ENCODE measurements at places on chromosomes 2 and 18.
A peak's percentile ranks its signal among the peaks of the same experiment; 100 is the strongest.

- DNase-seq = no peak
Measured at GRCh38 chr2:174877751-174878150, 113.5 kb upstream of the CHRNA1 start.

DNA sequence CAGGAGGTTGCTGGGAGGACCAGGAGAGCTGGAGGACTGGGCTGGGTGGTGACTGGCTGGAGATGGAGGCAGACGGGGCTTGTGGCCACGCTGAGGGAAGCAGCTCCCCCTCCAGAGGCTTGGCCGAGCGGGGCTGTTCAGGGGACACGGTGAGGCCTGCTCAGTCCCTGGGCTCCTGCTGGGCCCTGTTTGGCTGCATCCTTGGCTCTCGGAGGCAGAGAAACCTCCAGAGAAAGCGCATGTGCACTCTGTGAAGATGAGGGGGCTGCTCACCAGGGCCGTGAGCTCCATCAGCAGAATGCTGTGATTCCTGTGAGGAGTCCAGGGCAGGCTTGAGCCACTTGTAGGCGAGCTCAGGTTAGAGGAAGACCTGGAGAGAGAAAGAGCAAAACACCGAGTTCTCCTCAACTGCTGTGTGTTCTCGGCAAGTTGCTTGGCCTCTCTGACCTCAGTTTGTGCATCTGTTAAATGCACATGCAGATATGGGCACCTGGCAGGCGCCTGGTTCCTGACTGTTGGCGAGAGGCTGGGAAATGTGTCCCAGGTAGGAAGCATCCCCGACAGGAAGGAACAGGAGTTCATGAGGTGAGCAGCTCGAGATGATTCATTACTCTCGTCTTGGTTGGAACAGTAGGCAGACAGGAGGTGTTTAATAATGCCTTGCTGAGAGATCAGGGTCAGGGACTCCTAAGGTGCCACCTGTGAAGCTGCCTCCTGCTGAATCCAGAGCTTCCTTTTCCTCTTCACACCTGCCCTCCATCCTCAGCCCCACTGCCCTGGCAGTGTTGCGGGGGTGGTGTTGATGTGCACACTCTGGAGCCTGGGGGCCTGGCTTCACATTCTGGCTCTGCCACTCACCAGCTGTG lies 941 bp downstream of the ZAP70 start:
- DNase-seq = peak; percentile 73

DNA sequence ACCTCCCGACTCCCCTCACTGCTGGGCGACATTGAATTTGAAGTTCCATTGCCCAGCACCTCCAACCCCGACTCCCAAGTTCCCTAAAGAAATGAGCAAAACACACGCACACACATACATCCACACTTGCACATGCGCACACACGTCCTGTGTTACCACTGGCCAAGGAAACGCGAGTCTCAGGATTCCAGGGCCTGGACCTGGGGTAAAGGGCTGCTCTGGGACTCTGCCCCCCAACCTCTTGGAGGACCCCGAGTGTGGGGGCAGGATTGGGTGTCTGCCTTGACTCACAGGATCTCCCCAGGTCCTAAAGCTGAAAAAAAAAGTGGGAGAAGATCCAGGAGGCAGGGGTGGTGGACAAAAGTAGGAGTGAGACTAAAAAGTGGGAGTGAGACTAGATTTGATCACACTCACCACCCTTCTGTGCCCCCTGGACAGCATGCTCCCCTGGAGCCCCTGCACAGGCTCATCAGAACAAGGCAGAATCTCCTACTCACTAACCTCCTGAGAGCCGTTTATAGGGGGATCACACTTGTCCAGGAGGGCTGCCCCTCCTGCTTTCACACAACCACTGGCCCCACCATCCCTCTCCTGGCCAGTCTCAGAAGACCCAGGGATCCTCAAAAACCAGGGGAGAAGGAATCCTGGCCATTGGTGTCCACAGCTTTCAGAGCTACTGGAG lies 202.2 kb downstream of the TNS1 start:
- DNase-seq = no peak

DNA sequence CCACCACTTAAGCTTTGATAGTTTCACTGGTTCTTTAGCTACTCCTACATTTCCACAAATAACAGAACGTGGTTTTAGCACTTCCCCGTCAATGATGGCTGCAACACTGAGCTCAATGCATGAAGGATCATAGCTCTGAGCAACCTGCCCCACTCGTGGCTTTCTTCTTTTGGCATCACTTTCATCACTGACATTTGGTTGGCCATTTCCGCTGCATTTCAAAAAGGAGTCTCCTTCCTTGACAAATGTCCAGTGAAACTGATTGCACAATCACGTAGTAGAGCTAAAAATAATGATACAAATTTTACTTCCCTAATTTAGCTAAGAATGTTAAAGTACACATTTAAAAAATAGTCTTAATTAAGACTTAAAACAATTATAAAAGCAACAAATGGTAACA lies 205.2 kb upstream of the HDAC4 start:
- no peak for DNase-seq

- DNase-seq = no peak
Measured at GRCh38 chr2:72572501-72572900, 253.3 kb downstream of the EXOC6B start.

DNA sequence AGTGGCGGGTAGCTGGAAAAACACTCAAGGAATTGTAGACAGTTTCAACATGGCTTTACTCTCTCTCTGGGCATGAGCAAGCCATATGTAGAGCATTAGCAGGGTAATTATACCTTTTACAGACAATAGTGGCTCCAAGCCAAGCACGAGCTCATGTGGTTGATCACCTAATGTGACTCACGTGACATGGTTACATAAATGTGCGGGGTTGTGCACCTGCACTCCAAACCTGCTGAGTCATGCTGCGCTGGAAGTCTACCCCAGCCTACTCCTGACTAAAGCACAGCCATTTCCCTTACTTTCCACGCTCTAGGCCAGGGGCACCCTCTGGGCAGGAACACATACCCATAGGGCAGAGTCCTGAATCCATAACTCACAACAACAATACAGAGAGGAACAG lies 232.8 kb downstream of the MBD5 start:
- DNase-seq = no peak

DNA sequence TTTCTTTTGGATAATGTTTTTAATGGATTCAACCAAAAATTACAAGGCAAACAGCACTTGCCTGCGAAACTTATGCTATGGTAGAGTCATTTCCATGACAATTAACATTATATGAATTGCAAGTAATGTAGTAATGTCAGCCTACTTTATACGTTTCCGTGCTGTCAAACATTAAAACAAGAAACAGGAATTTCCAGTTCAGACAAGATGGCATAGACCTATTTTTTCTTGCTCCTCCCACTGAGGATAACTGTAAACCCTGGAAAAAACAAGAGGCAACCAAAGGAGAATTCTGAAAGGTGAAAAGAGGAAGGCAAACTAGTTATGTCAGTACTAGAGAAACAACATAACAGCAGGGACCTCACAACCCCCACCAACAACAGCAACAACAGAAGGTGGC lies 170.7 kb downstream of the DIS3L2 start:
- no peak for DNase-seq

DNA sequence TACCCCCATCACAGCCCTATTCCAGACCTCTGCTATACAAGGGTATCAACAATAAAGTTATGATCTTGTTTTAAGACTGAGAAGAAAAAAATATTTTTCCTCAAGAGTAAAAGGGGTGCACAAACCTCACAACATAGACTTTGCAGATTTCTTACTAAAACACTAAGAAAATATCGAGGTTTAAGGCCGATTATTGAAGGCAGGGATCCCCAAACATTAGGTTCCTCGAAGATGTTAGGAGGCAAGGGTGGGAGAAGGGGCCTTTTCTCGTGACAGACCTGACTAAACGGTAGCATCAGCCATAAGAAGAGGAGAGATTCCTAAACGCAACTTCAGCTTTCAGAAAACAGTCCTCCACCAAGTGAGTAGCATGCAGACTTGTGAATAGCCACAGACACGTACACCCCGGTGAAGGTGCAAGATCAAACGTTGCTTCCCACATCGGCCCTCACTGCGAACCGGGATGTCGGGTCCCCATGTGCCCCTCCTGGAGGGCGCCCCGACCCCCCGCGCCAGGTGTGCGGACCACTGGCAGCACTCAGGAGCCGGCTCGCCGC lies 678 bp downstream of the PIAS2 start:
- peak; percentile 82 for DNase-seq

DNA sequence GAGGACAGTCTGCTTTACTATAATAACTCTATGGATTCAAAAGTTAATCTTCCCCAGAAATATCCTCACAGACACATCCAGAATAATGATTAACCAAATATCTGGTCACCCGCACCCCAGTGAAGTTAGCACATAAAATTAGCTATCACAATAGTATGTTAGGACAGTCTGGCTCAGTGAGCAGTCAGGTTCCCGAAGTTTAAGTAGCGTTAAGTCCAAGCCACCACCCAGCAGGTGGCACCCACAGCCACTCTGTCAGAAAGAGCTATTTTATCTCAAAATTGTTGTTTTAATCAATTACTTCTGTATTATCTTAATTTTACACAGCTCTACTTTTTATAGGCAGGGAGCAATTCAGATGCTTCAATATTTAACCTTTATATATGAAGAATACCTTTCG lies 537.5 kb downstream of the MBD2 start:
- no peak for DNase-seq

GRCh38 chr2:128280158-128280871 lies 38.4 kb downstream of the HS6ST1 start:
- no peak for DNase-seq

DNA sequence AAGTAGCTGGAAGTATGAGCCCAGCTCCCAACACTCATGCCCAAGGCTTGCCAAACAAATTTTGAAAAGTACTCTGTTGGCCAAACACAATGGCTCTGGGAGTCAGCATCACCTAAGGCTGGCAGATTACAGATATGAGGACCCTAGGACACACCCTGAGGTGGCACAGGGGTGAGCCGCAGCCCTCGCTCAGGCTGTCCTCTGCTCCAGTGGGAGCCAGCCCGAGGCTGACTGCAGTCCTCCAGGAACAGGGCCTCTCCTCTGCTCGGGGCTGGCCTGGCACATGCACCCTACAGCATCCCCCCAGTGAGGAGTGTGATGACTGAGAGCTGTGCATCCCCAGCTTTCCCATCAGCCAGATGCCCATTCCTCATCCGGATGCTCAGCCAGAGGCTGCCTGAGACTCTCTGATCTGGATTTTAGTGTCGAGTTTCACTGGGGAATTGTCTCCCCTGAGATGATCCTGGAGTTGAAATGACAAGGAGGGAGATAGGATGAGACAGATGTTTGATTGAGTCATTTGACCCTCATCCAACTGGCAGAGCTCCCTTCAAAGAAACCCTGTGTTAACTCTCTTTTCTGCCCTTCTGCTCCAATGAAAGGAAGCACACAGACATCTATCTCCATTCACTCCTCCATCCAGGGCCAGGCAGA lies 269.3 kb upstream of the NCKAP5 start:
- DNase-seq = no peak

- no peak for DNase-seq
Measured at GRCh38 chr2:174325373-174326160, 9.2 kb upstream of the SP9 start.

- DNase-seq = no peak
Measured at GRCh38 chr2:121161272-121161671, 123.7 kb downstream of the TFCP2L1 start.

GRCh38 chr18:78518805-78519204 lies 460.8 kb upstream of the SALL3 start:
- DNase-seq = no peak

DNA sequence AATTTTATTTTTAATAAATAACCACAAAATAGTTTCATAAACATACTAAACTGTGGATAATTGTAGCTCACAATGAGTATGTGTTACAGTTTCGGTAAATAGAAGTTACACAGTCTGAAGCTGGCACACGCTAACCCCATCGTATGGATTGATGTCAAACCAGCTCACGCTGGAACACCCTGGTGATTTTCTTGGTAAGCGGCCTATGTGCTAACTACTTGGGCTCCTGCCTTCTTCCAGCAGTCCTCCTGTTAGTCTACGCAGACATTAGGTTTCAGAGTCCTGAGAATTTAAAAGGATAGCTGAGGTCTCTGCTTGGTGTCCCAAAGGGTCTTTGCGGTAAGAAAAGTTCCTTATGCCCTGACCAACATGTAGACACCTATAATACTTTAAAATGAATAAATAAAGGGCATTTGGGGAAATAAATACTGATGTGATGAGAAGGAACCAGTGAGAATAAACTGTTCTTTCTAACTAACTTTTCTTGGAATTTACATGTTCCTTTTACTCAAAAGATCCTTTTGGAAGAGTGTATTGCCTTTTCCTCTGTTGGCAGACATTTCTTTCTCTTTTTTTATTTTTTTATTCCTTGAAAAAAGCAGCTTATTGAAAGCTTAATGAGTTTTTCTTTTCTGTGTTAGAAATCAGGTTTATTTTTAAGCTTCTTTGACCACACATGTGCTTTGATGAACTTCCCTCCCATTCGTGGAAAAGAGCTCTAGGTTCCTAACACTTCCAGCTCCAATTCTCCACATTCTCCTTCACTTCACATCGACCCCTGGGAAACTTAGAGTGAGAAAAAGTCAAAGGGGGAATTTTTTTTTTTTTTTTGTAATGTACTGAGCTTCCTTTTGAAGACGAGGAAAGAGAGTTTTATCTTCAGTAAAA lies 322.2 kb downstream of the IRS1 start:
- DNase-seq = peak; percentile 32

DNA sequence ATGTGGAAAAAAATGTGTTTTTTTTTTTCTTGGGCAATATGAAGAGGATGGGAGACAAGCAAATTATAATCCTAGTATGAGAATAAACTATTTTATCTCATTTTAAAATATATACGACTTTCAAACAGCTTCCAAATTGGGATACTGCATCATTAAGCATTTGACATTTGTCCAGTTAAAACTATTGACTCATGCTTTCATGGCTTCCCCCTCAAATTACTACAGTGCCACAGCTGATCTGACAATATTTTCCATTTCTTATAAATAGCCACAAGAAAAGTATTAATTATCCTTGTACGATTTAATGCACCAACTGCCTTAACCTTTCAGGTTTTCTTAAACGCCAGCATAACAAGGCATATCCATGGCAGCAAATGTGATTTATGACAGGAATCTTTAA lies 1134.8 kb upstream of the ZEB2 start:
- DNase-seq = no peak

GRCh38 chr2:61949714-61950560 lies 44.5 kb downstream of the COMMD1 start:
- no peak for DNase-seq

GRCh38 chr2:192593561-192593960 lies 398.8 kb upstream of the TMEFF2 start:
- DNase-seq = no peak

- no peak for DNase-seq
Measured at GRCh38 chr2:236195726-236196125, 27.5 kb upstream of the GBX2 start.
